ENCODE measurements at places on chromosomes 1 and 21. TPM values are rescaled to one million over a fixed set of nuclear protein-coding genes. Genes with fewer than 3 reads are reported as not detected.

- no peak for DNase-seq
Observed at GRCh38 chr21:29271927-29272333, 26.8 kb upstream of the BACH1 start.

DNA sequence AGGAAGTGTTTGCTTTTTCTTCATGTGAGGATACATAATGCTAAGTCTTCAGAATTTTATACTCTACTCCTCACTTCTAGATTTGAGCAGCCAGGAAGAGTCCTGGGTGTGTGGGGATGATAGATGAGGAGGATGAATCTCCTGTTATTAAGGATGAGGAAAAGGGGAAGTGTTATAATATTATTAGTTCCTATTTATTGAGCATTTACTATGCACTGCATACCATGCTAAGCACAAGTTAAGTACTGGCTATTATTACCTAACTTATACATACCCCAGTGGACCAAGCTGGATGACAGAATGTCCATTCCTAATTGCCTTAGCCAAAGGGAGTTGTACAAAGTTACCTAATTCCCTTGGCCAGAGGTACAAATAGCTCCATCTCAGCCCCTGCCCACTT is 19.8 kb downstream of the CACHD1 start:
- no peak for DNase-seq

DNA sequence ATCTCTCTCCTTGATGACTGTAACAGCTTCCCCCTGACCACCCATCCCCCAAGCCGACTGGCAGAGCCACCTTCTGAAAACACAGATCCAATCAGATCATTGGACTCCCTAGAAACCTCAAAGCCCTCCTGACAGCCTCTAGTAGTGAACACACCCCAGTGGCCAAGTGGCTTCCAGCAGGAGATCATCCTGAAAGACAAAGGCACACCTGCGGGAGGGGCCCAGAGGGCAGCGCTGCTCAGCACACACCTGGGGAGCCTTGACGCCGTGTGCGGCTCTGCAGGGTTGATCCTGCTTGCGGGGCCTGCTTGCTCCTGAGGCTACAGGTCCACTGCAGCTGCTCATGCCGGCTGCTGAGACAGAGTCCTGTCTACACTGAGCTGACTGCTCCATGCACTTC is 41.5 kb downstream of the SLC66A1 start:
- DNase-seq: no peak

DNA sequence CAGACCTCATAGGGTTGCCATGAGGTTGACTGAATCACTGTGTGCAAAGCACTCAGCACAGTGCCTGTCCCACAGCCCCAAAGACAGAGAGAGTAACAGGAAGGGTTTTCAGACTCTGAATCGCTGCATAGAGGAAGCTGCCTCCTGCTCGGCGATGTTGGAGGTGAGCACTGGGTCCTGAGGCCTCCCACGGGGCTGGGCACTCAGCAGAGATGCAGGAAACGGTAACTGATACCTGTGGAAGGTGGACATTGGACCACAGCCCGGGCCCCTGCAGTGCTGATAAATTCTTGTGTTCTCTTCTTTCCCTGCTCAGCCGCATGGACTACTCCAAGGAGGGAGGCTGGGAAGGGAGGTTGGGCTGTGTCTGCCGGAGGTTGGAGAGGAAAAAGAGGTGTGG is 389.7 kb downstream of the PTPRU start:
- peak; percentile 48 for DNase-seq

DNA sequence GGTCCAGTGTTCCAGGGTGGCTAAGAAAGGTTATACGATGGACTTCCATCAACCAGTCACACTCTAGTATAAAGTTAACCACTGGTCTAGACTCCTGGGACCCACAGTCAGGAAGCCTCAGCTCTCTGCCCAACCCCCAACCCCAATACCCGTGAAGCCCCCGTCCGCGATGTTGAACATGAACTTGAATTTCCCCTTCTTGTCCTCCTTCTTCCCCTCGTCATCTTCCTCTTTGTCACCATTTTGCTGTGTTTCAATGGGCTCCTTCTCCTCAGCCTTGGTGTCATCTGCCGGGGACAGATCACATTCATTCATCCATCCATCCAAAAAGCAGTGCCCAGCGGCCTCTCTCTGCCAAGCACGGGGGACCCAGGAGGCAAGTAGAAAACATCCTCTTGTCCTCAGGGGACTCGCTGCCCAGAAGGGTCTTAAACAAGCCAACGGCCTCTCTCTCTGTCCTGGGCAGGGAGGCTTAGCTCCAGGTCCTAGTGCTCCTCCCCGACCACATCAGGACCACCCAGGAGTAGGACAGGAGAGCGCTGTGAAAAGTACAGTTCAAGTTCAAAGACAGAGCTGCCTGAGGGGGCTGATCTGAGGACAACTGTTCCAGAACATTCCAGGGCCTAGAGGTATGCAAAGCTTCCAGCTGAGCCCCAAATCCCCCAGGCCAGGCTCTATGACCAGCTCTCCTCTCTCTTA is 66.5 kb downstream of the KCNAB2 start:
- DNase-seq: no peak

- DNase-seq: no peak
Observed at GRCh38 chr1:61724506-61724812, 482 bp downstream of the TM2D1 start.

- DNase-seq: no peak
Observed at GRCh38 chr1:47533793-47534328, 96.0 kb downstream of the FOXD2 start.

DNA sequence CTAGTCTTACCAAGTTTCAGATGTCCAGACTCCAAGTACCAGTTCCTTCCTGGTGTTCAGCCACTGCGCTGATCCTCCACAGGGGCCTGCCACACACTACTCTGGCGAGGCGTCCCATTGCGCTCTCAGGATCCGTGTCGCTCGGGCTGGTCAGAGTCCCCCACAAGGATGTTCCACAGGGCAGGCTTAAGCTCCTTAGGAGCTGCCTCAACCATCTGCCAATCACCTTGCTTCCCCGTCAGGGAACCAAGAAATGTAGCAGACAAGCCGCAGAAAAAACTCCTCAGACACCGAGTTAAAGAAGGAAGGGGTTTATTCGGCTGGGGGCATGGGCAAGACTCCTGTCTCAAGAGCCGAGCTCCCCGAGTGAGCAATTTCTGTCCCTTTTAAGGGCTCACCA is 9.8 kb downstream of the OR2W3 start:
- DNase-seq: no peak

- DNase-seq: no peak
Observed at GRCh38 chr1:3597599-3597964, 13.7 kb downstream of the MEGF6 start.

GRCh38 chr1:117032681-117033539 is 27.2 kb upstream of the TTF2 start:
- no peak for DNase-seq

DNA sequence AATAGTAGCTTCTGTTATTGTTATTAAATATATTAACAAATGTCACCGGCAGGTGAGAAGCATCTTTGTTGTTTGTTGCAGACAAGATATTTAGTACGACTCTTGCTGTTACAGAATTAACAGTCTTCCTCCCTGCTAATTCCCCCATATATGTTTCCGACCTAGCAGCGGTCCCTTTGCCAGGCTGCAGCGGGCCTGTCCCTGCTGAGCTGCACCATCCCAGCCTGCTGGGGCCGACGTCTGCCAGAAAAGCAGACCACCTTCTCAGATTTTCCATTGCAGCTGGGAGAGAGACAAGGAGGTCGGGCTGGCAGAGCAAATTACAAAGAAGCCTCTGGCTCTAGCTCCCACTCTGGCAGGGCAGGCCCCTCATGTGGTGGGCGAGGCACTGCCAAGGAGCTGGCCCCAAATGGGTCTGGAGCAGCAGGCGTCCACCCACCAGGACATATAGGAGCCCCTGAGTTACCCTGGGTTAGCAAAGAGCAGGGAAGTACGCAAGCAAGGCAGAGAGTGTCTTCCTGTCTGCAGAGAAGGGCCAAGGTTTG is 142.7 kb downstream of the FOXD2 start:
- peak; percentile 23 for DNase-seq

GRCh38 chr1:188170935-188171334 is 1342.2 kb downstream of the PLA2G4A start:
- no peak for DNase-seq

GRCh38 chr1:223244366-223245103 is 101.5 kb upstream of the TLR5 start:
- DNase-seq: no peak

DNA sequence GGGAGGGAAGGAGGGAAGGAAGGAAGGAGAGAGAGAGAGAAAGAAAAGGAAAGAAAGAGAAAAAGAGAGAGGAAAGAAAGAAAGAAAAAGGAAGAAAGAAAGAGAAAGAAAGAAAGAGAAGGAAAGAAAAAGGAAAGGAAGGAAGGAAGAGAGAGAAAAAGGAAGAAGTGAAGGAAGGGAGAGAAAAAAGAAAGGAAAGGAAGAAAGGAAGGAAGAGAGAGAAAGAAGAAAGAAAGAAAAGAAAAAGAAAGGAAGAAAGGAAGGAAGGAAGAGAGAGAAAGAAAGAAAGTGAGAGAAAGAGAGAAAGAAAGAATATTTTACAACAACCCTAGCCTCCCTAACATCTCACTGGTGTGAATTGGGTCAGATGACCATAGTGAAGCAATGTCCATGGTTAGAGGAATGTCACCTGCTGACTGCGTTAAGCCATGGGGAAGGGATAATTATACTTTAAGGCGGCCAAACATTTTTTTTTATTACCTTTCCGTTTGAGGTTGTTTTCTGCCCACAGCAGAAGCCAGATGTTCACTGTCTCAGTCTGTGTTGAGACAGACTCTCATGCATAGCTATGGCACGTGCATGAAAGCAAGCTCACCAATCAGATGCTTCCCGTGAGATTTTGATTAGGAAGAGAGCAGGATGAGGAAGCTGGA is 76.4 kb downstream of the SNRPE start:
- DNase-seq: no peak

- peak; percentile 99 for DNase-seq
Observed at GRCh38 chr1:33080885-33081553, at the start of gene AZIN2. TSS of gene AZIN2 (plus strand) at chr1:33081153. CDS start at chr1:33082250, 1,097 bp downstream.

GRCh38 chr1:204267191-204267601 is 53.4 kb upstream of the GOLT1A start:
- no peak for DNase-seq

DNA sequence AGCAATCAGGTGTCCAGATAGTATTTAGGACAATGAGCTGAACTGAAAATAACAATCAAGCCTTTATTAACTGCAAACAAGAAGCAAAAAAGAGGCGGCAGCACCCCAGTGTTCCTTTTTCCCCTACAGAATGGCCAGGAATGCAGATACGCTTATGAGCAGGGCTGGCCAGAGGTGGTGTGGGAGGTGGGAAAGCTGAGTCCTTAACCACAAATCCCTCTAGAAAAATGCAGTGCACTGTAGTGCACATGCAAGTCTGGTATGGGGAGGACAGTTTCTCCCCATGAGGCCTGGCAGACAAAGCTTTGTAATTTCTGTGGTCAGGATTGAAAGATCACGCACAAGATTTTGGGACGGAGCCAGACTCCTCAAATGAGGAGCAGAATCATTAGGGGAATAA is 10.7 kb upstream of the IFNAR1 start:
- DNase-seq: no peak

DNA sequence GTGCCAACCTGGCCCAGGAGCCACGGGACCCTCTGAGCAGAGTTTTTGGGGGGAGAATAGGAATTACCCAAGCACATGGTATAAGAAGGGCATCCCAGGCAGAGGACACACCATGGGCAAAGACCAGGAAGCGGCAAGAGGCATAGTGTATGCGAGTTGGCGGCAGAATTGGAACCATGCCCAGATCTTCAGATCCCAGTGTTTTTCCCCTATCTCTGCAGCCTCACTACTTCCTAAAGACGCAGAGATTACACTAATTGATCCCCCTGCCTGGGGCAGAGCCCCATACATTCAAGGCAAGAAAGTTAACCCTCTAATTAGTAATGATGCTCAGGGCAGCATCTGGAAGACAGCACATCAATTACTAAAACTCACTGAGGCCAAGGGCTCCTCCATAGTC is 48.2 kb downstream of the SYT2 start:
- DNase-seq: no peak

DNA sequence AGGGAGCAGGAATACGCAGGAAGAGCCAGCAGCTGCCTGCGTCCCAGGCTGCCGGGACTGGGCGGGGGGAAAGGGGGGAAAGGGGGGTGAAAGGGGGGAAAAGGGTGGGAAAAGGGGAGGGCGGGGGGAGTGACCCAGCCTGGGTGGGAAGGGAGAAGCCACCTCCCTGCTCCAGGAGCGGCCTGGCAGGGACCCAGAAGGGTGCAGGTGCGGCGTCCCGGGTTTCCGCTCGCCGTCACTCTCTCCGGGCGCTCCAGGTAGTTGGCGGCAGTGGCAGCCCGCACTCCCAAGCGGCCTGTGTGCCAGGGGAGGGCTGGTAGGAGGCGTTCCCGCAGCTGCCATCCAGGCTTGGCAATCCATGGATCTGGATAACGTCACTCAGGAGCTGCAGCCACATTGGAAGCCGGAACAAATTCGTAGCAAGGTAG is 141.0 kb upstream of the NGF start:
- peak; percentile 72 for DNase-seq

DNA sequence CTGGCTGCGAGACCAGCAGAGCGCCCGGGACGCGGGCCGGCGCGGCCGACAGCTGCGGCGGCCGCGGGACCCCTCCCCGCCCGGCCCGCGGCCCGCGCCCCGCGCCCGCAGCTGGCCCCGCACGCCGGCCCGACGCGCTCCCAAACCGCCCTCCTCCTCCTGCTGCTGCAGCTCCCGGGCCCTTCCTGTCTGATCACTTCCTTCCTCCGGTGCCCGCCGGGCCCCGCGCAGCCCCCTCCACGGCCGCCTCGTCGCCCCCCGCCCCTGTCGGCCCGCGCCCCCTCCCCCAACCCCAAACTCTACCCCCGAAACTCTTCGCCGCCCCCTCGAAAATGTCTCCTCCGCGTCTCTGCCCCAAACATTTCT is 594 bp downstream of the LUZP1 start:
- no peak for DNase-seq

- no peak for DNase-seq
Observed at GRCh38 chr1:239437822-239438221, 51.5 kb downstream of the CHRM3 start.

GRCh38 chr1:225119307-225119706 is 189.8 kb downstream of the DNAH14 start:
- DNase-seq: no peak

- DNase-seq: no peak
Observed at GRCh38 chr1:154895798-154896197, 25.7 kb upstream of the KCNN3 start.

GRCh38 chr1:188423073-188423472 is 1594.3 kb downstream of the PLA2G4A start:
- DNase-seq: no peak

Gene PIAS3
- total RNA-seq: 54.5 TPM

Gene BEST4
- 0.30 TPM for total RNA-seq

Gene ST6GALNAC3
- total RNA-seq: 1.9 TPM

Gene DENND2C
- 33.6 TPM for total RNA-seq

Gene RNF187
- 99.6 TPM for total RNA-seq

Gene MPL
- not detected for total RNA-seq

Gene HFM1
- not detected for total RNA-seq
